ENCODE measurements at places on chromosomes 7 and 10.

- DNase-seq: no peak
Observed at GRCh38 chr10:84308481-84309304, 19.7 kb upstream of the CCSER2 start.

DNA sequence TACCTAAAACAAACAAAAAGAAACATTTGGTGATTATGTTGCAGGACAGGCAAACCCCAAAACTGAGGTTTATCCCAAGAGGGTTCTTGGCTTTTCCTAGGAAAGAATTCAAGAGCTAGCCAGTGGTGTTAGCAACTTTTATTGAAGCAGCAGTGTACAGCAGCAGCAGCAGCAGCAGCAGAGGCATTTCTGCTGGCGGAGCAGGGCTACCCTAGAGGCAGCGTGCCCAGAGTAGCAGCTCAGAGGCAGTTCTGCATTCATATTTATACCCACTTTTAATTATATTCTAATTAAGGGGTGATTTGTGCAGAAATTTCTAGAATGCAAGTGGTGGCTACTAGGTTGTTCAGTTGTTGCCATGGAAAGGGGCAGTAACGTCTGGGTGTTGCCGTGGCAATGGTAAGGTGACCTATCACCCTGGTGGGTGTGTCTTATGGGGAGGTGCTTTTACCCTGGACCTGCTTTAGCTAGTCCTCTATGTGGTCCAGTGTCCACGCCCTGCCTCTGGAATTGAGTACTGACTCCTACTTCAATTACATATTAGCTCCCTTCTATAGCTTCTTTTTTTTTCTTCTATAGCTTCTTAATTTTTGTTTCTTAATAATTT lies 53.9 kb downstream of the VCL start:
- DNase-seq: no peak

DNA sequence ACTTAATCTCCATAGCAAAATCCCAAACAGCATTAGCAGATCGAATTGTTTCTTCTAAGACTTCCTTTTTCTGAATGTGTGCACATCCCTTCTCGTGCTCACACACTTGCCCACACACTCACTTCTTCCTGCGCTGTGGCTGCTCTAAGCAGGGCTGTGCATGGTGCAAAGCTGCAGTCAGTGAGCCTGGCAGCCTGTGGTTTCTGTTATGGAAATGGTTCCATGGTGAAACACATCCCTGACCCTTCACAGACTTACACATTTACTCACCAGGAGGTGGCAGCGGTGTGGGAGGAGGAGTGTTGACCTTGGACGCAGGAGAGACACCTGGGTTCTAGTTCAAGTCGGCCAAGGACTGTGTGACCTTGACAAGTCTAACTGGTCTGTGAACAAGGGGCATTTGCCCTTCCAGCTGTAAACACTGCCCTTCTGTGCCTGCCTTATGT lies 24.9 kb downstream of the MTURN start:
- DNase-seq: no peak

- DNase-seq: no peak
Observed at GRCh38 chr7:105980645-105981396, 17.8 kb downstream of the CDHR3 start.

- no peak for DNase-seq
Observed at GRCh38 chr10:71766717-71767419, 6.5 kb downstream of the VSIR start.
